Daoy (cell line): ENCODE measurements at places on chromosomes 2 and 18. TPM values are rescaled to one million over a fixed set of nuclear protein-coding genes. Genes with fewer than 3 reads are reported as not detected.

GRCh38 chr2:148887350-148888002 lies 12.4 kb downstream of the KIF5C start:
- DNase-seq = no peak

GRCh38 chr2:239590276-239590675 lies 189.5 kb upstream of the HDAC4 start:
- no peak for DNase-seq

- DNase-seq = peak; percentile 52
Measured at GRCh38 chr2:215635788-215636139, 199.9 kb upstream of the FN1 start.

GRCh38 chr2:10210336-10210735 lies 87.8 kb downstream of the RRM2 start:
- no peak for DNase-seq

The FBXO48 gene
- total RNA-seq = 0.80 and 1.0 TPM in 2 replicates
